ENCODE measurements at places on chromosomes 16 and 17.

- DNase-seq = peak; percentile 95
These were observed at the start of gene TP53 for GRCh38 chr17:7687072-7687907. Gene TP53, minus strand, starts transcription at chr17:7687490. Its CDS starts 10,896 bp downstream, at chr17:7676594.

GRCh38 chr17:22217135-22217534, 524.8 kb downstream of the KCNJ18 start:
- DNase-seq = no peak

GRCh38 chr17:8056232-8056975, 17.5 kb downstream of the ALOX15B start:
- no peak for DNase-seq

- DNase-seq = no peak
These were observed at the start of gene ATP2A3 for GRCh38 chr17:3964203-3965117. Gene ATP2A3, minus strand, starts transcription at chr17:3964437. Its CDS starts 146 bp downstream, at chr17:3964291.

DNA sequence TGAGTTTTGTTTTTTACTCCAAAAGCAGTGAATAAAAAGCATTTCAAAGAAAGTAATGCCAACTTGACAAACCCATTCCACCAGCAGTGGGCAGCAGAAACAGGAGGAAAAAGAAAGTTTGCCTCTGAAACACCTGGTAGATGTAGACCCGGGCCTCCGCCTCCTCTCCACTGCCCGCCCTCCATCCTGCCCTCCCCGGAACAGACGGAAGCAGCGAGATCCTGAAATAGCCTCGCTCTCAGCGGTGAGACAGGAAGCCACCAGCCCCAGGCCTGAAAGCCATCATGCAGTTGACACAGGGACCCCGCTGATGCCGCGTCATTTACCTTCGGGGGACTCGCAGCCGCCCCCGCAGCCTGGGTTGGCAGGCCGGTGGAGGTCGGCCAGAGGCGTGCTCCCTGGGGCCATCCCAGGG, 67.8 kb downstream of the C16orf78 start:
- DNase-seq = peak; percentile 19

DNA sequence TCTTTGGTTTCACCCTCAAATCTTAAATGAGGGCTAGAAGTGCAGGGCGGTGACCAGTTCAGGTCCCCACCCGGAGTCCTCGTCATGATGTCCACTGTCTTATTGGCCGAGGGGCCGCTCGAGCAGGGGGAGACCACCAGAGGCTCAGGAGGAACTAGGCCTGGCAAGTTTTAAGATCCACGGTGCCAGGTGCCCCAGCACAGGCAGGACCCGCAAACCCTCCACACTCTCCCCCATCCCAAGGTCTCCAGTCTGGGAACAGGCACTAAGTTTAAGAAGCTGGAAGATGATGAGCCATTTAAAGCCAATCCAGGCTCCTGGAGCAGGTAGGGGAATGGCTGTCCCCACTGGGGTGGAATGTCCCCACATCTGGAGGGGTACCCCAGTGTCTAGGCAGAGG, 4.1 kb downstream of the DLX3 start:
- no peak for DNase-seq

GRCh38 chr16:6625606-6626005, 707.0 kb upstream of the RBFOX1 start:
- DNase-seq = no peak

DNA sequence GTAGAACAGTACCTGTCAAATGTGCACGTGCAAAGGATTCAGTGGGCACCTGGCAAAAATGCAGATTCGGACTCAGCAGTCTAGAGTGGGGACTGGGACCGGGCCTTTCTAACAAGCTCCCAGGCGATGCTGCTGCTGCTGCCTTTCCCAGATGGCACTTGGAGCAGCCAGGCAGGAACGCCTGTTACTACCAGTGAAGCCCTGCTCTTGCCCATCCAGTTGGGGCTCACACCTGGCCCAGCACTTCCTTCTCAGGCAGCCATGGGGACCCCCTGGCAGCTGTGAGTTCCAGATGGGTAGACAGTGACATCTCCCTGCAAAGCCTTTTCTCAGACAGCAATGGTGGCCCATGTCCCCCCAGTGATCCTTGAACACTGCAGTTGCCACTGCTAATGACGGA, 30.4 kb downstream of the KDM8 start:
- no peak for DNase-seq

- no peak for DNase-seq
These were observed 13.3 kb upstream of the MYH8 start for GRCh38 chr17:10435096-10435495.

- no peak for DNase-seq
These were observed 23.6 kb downstream of the IGSF6 start for GRCh38 chr16:21628772-21629171.

DNA sequence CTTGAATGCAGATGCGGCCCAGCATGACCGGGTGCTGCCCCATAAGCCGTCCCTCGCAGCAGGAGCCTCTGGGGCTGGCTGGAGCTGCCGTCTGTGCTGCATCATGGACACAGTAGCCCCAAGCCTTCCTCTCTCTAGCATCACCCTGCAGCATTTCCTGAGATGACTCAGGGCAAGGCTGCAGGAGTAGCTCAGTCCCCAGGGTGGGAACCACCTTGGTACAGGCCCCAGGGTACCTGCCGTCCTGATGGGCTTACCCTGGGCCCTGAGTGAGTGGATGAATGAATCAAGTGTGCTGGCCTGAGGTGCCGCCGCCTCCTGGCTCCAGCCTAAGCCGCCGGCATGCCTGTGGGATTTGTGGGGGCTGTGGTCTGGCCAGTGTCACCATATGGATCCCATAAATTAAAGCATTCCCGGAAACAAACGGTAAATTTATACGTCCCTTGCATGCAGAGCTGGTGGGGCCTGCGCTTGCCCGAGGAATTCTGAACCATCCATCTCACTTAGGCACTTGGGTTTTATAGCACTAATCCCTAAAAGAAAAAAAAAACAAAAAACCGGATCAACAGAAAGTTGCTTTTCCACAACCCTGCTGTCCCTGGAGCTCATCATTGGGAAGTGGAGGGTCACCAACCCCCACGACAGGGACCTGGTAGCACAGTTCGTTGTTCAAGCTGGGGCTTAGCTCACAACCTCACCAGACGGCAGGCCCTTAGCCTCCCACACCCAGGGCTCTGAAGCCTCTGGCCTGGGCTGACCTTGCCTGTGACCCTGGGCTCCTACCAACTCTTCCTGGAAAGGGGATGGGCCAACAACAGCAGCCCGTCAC, 242.6 kb upstream of the CIBAR2 start:
- DNase-seq = no peak

- no peak for DNase-seq
These were observed 154.4 kb upstream of the FOXF1 start for GRCh38 chr16:86355951-86356350.

DNA sequence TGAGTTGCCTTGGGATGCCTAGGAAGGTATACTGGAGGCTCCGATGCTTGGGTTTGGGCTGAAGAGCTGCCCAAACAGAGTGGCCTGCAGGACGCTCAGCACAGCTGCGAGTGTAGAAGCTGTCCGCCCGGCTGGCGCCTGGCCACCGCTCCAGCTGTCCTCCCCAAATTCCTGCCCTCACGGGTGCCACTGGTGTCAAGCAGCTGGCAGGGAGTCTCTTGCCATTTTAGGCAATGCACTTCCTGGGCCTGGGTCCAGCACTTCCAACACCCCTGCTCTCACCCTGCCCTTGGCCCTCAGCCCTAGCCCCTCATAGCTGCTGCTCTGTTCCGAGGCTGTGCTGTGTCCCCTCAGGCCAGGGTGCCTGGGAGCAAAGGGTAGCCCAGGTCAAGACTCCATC, 5.2 kb upstream of the PKMYT1 start:
- DNase-seq = peak; percentile 35

- DNase-seq = peak; percentile 26
These were observed 13.9 kb downstream of the LRRC37B start for GRCh38 chr17:32020943-32021614.

DNA sequence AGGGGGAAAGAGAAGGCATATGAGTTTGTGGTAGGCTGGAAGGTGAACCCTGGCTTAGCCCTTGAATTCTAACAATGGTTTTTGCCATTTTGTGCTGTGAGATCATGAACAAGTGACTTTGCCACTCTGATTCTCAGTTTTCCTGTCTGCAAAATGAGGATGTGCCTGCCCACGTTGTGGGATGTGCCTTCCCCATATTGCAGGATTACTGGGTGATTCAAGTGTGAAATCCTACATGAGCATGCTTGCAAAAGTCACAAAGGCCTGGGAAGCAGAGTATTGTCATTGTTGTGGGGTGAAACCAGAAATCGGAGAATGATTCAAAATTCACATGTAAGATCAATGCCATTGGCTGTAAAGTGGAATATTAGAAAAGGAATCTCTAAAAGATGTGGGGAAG, 28.6 kb upstream of the TVP23A start:
- DNase-seq = no peak

GRCh38 chr17:40290629-40291280, 3.1 kb downstream of the CDC6 start:
- peak; percentile 70 for DNase-seq

- DNase-seq = no peak
These were observed 5.0 kb downstream of the HERPUD1 start for GRCh38 chr16:56936950-56937349.

DNA sequence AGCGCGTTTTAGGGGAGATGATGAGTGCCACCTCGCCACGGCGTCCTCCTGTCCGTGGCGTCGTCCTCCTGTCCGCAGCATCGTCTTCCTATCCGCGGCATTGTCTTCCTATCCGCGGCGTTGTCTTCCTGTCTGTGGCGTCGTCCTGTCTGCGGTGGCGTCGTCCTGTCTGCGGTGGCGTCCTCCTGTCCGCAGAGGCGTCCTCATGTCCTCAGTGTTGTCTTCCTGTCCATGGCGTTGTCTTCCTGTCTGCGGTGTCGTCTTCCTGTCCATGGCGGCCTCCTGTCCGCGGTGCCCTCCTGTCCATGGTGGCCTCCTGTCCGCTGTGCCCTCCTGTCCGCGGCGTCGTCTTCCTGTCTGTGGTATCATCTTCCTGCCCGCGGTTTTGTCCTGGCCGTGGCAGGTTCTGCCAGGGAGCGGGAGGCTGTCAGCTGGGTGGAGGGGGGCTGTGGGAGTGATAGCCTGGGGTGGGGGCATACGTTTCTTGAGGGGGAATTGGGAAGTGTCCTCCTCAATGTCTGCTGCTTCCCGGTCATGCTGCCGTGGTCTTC, 30.9 kb downstream of the TBCD start:
- DNase-seq = no peak

DNA sequence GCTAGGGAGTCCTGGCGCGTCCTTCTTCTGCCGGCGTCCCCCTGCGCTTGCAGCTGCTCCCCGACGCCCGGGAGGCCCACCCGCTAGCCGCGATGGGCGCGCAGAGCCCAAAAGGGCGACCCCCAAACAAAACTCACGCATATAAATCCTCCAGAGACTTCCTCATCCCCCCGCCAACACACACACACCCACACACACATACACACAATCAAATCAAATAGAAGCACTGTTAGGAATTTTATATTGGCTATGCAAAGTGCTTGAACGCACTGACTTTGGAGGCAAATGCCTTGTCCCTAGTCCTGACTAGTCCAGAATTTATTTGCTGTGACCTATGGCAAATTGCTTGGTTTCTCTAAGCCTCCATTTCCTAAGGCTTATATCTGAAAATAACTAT, 23.8 kb upstream of the CRYM start:
- DNase-seq = peak; percentile 14
